ENCODE measurements at places on chromosomes 2 and 18.

GRCh38 chr2:108129636-108130035 lies 110.1 kb upstream of the SULT1C3 start:
- DNase-seq, result no peak

GRCh38 chr2:40034198-40034597 lies 255.1 kb upstream of the THUMPD2 start:
- DNase-seq, result no peak

- no peak for DNase-seq
These were observed 54.7 kb downstream of the DTNB start for GRCh38 chr2:25618676-25619075.

- DNase-seq, result no peak
These were observed 25.9 kb downstream of the MROH2A start for GRCh38 chr2:233803994-233804393.

DNA sequence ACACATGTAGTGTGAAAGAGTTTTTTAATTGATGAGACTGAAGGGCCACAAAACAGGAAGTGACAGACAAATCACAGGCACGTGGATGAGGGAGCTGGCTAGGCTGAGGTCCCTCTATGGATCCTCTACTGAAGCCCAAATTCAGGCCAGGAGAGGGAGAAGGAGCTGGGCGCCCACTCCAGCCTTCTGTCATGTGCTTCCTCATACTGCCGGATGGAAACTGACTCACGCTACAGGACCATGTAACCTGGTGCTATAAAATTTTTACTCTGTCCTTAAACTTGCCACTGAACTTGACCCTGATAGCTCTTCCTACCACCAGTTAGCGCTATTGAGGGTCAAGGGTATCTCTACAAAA lies 31.3 kb downstream of the PSTPIP2 start:
- no peak for DNase-seq

DNA sequence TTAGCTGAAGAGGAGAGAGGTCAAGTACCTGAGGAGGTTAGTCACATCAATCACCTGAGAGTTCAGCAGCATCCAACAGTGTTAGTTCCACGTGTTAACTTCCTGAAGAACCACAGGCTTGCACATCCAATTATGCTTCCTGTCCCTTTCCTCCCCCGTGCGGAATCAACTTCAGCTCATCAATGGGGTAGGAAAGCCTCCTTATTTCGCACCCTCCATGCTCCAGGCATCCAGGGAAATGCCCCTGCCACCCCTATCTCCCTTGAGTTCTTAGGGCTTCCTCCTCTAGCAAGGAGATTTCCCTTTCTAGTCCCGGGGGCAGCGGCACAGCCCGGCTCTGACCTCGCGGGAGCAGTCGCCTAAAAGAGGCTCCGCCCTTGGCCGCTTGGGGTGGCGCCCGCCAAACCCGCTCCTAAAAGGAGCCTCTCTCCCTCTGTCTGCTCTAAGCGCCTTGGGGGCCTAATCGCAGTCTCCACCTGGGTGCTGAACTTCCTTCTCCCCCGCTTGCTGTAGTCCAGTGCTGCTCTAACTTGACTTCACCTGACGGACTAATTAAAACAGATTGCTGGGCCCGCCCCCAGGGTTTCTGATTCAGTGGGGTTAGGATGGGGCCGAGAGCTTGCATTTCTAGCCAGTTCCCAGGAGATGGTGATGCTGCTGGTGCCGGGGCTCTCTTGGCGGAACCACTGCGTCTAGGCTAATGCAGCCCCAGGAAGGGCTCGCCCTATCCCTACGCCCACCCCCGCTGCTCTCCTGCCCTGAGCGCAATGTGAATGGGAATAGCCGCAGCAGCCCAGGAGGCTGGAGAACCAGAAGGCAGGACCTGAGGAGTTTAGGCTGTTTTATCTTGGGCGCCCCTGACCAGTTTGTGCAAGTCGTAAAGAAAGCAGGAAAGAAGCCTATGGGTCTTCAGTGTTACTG lies 3.4 kb upstream of the TET3 start:
- DNase-seq, result no peak

DNA sequence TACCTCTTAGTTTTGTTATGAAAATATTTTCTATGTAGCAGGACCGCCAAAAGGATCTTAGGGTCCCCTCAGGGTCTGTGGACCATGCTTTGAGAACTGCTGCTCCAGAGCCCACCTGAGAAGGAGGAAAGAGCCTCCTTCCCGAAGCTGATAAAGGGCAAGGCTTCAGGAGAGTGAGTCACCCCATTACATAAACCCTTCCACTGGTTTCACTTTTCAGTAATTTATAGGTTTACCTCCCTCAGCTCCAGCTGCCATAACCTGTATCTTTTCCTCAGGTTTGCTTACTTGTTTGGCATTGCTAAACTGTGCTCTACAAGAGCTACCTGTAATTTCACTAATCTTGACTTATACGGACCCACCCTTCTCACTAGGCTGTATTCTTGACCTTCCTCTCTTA lies 6.6 kb downstream of the TTLL4 start:
- DNase-seq, result no peak

DNA sequence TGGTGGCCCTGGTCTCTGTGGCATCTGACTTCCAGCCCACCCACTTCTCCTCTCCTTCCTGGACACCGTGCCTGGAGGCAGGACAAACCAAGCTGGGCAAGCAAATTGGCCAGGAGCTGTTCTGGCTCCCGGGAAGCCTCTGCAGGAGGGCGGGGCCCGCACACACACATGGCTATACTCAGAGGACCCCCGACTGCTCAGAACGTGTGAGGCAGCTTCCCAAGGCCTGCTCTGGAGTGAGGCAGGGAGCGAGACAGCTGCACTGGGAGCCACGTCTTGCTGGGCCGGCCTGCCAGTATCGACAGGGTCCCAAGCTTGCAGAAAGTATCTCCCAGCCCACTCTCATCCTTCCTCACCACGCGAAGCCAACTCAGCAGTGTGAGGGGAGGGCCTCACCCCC lies 257.3 kb downstream of the TWIST2 start:
- no peak for DNase-seq

- DNase-seq, result no peak
These were observed 151.9 kb upstream of the MYCN start for GRCh38 chr2:15788455-15788829.

GRCh38 chr2:108927936-108928659 lies 60.9 kb downstream of the EDAR start:
- DNase-seq, result peak; percentile 47

GRCh38 chr2:9813312-9814128 lies 29.8 kb upstream of the TAF1B start:
- DNase-seq, result peak; percentile 72

- DNase-seq, result no peak
These were observed 66.3 kb upstream of the CREB1 start for GRCh38 chr2:207463433-207463832.

DNA sequence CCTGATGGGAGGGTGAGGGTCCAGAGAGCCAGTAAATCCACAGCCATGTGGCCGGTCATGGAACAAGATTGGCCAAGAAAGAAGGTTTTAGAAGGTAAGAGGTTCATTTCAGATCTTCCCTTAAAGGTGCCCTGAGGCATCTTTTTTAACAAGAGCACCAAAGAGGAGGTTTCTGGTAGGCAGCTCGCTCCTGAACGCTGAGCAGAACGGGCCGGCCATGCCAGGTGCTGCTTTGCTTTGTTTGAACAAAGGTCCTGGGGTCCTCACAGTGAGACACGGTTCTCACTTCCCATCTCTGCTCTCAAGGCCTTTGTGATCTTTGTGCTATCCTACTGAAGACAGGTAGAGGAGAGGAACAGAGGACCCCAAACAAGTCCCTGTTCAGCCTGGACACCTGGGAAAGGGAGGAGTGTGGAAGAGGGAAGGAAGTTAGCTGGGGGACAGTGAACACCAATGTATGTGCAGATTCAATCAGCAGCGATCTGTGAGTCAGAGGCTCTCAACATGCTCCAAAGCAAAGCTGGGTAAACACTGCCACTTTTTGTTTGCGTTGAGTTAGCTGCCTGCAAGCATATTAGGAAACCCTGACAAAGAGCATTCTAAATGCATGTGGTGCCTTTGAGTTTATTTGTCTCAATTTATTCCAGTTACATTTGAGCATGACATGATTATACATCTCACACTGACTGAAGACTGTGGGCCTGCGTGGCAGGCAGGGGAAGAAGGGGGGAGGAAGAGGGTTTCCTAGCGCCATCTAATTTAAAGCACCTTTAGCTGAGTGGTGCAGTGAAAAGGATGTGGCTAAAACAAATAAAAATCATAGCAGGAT lies 102.4 kb downstream of the ASB1 start:
- DNase-seq, result no peak

GRCh38 chr2:137249463-137250130 lies 484.3 kb downstream of the THSD7B start:
- no peak for DNase-seq

DNA sequence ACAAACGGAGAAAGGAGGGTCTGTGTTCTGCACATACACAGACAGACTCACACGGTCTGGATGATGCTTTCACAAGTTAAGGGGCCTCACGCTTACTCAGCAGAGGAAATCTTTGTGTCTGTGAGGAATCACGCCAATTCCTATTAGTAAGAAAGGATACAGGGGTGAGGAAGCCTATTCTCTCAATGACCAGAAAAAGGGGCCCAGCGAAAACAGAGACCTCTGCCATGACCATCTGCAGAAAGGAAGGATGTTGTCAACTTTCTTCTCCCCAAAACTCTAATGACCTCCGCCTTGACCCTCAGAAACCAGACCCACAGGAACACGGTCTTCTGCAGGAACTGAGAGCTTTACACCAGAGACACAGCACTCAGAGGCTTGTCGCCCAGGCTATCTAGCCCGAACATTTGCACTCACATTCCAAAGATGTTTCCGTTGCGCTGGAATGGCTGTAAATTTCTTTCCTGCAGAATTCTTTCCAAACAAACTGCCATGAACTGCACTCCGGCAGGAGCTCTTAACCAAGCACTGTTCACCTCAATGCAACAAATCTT lies 186.3 kb downstream of the TCF4 start:
- no peak for DNase-seq

- DNase-seq, result peak; percentile 66
These were observed 70.1 kb downstream of the QPCT start for GRCh38 chr2:37414470-37414949.

GRCh38 chr2:17758118-17758517 lies 4.2 kb downstream of the GEN1 start:
- no peak for DNase-seq

DNA sequence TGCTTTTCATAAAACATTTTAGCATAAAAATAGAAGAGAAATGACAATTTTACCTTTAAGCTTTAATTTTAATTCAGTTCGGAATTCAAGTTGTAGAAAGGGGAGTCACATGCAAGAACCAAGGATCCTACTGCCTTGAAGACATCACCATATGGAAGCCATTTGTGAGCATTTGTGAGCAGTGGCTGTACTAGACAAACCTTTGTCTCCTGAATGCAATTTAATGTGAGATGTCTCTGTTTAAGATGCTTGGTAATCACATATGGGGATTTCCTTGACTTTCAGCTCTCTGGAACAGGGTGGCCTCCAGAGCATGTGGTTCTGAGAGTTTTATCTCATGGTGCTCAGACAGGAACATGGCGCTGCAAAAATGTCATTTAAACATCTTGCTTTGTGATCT lies 421.8 kb downstream of the NYAP2 start:
- DNase-seq, result no peak
